ENCODE measurements at places on chromosomes 16 and 17.

- no peak for DNase-seq
These were observed 1.1 kb downstream of the MAPT start for GRCh38 chr17:45895304-45895968.

- DNase-seq = peak; percentile 19
These were observed 2.3 kb upstream of the CD79B start for GRCh38 chr17:63934183-63935112.

GRCh38 chr17:1976683-1977064, 48.5 kb downstream of the RTN4RL1 start:
- DNase-seq = no peak

- no peak for DNase-seq
These were observed 213.0 kb downstream of the HS3ST3B1 start for GRCh38 chr17:14513835-14514234.
